ENCODE measurements at places on chromosomes 11 and 22.
A peak's percentile ranks its signal among the peaks of the same experiment; 100 is the strongest.

DNA sequence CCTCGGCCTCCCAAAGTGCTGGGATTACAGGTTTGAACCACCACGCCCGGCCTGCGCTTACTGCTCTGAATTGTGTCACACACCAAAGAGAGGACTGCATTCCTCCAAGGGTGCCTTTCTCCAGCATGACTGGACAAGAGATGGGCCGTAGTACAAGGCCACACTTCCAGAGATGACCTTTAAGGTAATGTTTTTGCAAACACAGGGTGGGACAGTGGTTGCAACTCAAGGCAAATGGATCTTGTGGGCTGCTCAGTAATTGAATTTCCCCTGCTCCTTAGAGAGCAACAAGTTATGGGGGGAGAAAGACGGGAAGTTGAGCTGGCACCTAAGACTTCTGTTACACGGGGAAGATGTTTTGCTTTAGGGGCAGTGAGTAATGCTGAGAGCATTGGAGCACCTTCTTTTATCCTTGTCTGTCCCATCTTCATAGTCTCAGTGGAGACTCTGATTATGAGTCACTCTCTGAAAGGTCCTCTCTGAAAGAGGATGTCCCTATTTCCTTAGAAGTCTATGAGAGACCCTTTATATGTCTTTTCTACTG, 66.3 kb downstream of the C11orf91 start:
- DNase-seq: no peak

GRCh38 chr22:25203082-25203481, 3.4 kb downstream of the CRYBB3 start:
- DNase-seq: no peak

DNA sequence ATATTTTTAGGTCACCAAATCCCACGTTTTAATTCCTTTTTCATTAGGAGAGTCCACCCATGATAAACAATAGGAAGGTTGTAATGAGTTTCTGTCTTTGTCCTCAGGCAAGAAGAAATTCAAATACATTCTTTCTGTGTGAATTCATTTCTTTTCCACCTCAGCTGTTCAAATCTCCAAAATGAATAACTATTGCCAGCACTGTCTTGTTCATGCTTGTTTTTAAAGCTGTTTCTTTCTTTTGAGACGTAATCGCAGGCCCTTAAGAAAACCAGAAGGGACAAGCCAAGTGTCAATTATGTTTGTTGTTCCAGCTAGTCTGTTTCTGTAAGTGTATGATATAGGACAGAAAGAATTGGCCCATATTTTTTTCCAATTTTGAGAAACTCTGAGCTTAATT, 20.2 kb downstream of the MMP27 start:
- no peak for DNase-seq

DNA sequence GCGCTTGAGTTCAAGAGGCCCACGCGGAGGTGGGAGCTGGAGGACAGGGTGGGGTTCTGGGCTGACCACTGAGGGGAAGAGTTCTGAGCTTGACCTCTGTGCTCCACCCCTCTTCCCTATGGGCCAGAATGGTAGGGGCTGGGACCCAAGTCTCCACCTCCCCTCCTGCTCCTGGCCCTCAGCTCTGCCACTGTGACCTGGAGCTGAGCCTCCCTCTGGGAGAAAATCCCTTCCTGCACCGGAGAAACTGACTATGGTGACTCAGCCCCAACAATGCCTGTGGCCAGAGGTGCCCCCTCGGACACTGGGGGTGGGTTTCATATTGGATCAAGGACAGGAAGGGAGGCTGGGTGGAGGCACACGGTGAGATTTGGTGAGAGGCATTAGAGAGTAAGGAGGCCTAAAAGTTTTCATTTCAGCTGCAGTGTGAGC, 23.0 kb downstream of the RELT start:
- no peak for DNase-seq

DNA sequence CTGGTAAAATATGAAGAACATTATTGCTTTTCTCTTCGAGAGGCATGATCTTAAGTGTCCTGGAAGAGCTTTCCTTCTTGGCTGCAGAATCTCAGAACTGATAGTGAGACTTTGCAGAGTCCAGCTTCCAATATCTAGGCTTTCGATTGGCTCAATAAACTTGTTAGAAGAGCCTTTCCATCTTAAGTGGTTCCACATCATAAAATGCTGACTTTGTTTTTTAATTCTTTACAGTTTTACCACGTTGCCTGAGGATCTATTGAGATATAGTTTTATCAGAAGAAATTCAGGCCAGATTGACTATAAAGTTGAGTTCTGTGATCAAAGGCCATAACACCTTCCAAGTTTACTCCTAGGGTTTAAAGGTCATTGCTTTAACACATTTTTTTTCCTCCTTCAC, 15.6 kb upstream of the DNAJB7 start:
- no peak for DNase-seq

GRCh38 chr22:40499209-40499623, 128.8 kb downstream of the SGSM3 start:
- DNase-seq: peak; percentile 66

- no peak for DNase-seq
Measured at GRCh38 chr11:134609361-134610115, 197.5 kb upstream of the B3GAT1 start.

DNA sequence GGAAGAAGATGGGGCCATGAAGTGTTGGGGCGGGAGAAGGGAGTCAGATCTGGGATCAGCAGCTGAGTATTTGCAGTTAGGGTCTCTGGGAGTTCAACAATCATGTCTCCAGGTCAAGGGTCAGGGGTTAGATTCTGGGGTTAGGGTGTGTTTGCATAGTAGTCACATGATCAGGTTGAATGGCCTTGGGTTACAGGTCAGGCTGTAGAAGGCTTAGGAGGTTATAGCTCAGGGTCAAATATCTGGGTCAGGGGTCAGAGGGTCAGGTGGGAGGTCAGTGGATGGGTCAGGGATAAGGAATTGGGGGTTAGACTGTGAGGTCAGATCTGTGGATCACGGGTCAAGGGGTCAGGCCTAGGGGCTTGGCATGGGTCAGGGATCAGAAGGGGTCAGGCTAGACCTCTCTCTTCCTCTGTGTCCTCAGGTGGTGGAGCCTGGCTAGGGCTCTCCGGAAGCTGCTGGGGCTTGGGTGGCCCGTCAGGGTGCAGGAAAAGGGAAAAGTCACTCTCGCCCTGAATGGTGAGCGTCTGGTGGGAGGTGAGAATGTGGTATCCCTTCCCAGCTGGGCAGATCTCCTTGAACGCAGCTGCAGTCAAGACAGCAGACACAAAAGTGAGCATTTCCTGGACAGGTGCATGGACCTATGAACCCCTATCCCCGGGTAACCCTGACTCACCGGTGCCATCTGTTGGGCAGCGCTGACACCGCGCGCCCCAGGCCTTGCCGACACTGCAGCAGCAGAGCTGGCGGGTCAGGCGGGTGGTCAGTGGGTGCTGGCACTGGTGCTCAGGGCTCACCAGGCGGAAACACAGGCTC, 6.4 kb downstream of the LTBP3 start:
- peak; percentile 54 for DNase-seq

- peak; percentile 13 for DNase-seq
Measured at GRCh38 chr11:76682684-76683083, 12.1 kb upstream of the LRRC32 start.

DNA sequence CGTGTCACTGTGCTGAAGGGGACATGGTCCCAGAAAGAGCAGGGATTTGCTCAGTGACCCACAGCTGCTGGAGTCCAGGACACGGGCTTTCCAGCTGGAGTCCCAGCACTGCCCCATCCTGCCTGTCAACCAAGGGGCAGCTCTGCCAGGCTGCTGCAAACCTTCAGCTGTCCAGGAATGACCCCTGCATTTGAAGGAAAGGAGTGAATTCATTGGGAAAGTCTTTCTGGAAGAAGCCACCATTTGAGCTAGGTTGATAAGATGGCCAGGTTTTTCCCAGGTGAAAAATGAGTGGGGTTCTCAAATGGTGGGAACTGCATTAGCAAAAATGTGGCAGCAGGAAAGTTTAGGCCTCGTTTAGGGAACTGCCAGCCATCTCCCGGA, 9.4 kb downstream of the KCNK7 start:
- no peak for DNase-seq

GRCh38 chr11:25981998-25982397, 349.9 kb upstream of the ANO3 start:
- no peak for DNase-seq

- DNase-seq: peak; percentile 64
Measured at GRCh38 chr22:37739035-37739434, 42.2 kb downstream of the TRIOBP start.

DNA sequence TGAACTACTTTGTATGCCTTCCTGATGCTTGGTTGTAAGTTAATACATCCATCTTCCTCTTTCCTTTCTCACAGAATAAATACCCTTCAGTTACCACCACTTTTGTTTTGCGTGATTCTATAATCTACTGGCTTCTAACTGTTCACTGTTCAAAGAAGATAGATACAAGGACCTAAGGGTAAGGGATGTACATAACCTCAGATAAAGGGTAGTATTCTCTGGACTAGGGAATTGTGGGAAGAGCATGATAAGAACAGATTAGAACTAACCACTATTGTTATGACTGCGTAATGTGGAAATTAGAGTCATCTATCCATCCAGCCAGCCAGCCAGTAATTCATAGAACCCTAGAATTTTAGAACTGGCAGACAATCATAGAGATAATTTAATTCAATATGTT, 36.4 kb downstream of the MAP6 start:
- DNase-seq: no peak

DNA sequence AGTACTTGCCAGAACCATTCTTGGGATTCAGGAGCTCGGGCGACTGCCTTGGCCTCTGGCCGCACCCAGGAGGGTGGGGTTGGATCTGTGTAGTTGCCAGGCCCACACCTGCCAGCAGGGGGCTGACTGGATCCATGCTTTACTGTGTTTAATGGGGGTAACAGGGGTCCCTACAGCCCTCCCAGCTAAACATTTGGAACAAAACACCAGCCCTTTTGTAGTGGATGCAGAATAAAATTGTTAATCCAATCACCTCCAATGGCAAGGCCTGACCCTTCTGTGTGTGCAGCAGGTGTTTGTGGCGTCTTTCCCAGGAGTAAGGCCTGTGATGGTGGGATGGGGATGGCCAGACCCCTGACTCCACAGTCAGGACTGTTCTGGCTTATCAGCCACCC, 22.5 kb downstream of the SUN2 start:
- DNase-seq: peak; percentile 45

DNA sequence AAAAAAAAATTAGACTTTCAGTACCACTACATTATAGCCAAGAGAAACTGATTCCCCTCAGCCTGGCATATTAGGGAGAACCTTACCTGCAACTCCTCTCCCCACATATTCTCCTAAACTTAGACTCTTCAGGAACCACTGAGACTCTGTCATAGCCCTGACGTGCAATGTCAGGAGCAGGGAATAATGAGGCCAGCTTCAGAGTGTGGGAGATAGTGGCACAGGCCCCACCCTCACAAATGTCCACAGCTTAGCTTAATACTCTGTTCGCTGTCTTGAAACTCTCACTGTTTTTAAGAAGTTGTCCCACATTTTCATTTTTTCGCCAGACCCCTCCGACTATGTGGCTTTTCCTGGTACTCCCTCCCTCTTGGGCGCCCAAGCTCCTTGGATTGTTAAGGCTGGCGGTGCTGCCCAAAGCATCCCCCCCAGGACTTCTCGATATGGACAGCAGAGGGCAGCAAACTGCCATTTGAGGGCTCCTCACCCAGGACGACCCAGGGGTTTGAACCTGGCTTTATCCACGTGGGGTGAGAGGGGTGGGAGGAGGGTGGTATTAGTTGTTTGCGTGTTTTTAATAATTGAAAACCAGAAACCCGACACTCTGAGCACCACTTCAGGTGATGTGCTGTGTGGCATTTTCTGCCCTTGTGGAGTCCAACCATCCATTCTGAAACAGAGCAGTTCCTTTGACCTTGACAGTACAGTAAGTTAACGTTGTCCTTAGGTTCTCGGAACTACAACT, 45.2 kb upstream of the RASSF10 start:
- peak; percentile 44 for DNase-seq

GRCh38 chr11:119116601-119117000, 4.8 kb upstream of the HINFP start:
- DNase-seq: no peak
